Erythroblast (primary cell): ENCODE measurements at places on chromosomes 4 and X.

GRCh38 chr4:152981278-152981677, 45.2 kb downstream of the FHDC1 start:
- DNase-seq = peak; percentile 32

DNA sequence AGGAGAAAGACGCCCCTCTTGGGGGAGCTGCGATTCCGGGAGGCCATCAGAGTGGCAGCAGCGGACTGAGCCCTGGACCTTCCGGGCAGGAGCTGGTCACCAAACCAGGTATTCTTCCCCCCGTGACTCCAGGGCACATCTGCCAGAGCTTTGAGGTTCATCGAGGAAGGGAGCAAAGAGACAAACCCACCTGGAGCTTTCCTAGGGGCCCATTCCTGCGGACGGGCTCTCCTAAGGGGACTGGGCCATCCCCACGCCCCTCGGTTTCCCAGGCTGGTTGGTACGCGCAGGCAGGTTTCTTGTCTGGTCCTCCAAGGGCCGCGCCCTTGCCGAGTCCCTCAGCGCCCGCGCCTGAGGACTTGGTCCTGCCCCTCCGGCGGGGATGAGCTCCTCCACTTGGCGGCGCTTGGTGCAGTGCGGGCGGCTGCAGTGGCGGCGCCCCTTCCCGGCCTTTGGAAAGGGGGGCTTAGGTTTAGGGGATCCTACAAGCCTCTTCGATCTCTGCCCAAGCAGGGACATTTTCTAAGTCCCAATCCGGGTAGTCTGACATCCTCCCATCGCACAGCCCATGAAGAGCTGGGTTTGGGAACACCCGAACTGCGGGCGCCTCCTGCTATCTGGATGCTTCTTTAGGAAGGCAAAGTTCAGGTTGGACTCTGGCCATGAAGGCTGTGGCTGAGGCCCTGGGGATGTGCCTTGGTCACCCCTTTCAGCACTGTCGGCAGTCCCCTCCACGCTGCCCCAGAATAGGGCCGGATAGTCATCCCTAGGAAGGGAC, 538 bp downstream of the STBD1 start:
- peak; percentile 19 for DNase-seq

DNA sequence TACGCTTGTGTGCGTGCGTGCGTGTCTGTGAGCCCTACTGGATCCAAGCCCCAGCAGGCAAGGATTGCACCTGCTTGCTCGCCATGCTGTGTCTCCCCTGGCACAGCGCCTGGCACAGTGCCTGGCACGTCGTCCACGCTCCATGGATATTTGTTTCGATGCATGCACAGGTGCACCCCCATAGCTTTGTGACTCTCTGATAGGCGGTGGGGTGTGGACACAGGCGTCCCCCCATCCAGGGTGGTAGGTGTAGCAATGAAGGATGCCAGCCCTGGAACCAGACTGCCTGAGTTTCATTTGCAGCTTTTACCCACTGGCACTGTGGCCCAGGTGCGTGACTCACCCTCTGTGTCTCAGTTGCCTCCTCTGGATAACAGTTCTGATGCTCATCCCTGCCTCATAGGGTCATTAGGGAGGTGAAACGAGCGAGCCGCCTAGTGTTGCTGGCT, 20.2 kb downstream of the PIGG start:
- DNase-seq = no peak

DNA sequence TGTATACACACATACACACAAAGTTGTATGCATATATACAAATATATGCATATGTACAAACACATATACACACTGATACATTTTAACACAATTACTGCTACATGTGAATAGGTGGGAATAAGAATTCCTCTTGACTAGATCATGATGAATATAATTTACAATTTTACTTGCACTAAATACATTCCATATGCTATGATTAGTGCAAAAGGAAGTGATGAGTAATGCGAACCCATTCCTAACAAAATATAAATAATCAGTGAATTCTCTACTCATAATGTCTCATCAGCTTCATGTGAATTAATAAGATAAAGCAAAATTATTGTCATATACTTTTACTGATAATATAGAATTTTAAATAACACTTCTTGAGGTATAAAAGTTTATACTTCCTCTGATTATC, 1077.3 kb upstream of the PCDH10 start:
- DNase-seq = no peak

- no peak for DNase-seq
These were observed 183.1 kb upstream of the GALNT7 start for GRCh38 chr4:172985552-172985951.

- DNase-seq = no peak
These were observed 161.9 kb downstream of the TLL1 start for GRCh38 chr4:166034965-166035364.

- peak; percentile 48 for DNase-seq
These were observed 36.9 kb downstream of the NLGN3 start for GRCh38 chrX:71181558-71181909.

GRCh38 chr4:95250544-95251137, 298.1 kb downstream of the UNC5C start:
- no peak for DNase-seq
